Stimulated activated naive CD4-positive, alpha-beta T cell treated with Interleukin-2 at 50 U/mL for 16 hours (primary cell): ENCODE measurements at places on chromosomes 3 and 15.

DNA sequence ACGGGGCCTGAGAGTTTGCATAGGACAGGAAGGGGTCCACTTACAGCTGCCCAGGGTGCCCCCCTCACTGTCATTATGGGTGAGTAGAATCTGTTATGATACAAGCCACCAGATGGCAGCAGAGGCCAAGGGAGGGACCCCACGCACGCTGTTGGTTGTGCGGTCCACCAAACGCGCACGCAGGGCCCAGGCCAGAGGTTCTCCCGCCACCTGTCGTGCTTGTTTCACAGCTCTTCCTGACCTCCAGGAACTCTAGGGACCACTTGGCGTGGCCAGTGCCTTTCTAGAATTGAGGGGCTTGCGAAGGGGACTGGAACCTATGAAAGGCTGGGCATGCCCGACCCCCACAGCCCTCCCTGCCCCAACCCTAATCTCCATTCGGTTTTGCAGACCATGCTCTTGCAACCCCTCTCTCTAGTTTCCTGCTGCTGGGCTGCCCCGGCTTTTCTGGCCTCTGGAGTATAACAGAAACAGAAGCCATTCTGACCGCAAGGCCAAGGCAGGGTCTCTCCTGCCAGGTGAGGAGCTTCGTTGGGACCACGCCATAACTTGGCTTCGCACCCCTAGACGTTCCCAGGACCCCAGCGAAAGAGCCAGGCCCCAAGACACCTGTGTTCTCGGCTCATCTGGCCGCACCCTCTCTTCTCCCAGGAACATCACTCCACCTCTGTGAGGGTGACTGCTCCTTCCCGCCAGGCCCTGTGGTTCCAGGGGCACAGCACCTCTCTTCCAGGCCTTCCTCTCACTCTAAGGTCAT lies 46.0 kb downstream of the ALDH1L1 start:
- DNase-seq, result peak; percentile 1

GRCh38 chr3:156599089-156599874 lies 44.4 kb upstream of the SSR3 start:
- DNase-seq, result no peak

DNA sequence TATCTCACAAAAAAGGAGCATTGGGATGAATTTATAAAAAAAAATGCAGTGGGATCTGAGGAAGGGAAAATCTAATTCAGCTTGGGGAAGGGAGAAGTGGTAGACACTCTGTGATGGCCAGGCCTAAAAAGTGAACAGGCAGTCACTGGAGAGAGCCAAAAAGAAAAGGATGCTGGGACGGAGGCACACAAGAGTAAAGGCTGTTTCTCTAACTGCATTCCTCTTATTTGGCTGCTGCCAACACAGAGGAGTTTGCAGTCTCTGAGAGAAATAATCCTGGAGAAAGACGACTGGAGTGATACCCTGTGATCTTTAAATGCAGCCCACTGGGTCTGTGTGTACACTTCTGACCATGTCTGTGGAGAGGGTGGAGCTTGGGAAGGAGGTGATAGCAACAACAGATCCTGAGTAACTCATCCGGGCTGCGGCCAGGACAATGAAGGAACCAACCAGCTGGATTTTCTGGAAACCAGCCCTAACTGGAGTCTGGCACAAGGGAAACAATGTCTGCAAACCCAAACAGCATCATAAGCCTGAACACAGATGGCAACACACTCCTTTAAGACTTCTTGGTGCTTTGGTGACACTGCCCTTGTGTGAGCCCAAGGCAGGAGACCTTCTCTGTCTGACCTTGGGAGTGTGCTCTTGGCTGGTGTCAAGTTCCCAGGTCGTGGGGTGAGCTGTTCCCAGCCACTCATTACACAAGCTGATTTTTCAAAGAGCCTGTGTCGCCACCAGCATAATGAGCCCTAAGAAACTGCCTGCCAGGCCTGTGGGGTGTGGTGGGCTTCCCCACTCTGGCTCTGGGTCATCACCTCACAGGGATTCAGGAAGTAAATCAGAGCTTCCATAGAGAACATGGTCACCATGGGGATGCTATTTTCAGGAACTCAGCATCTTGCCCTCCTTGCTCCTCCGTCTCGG lies 8.0 kb downstream of the FYCO1 start:
- DNase-seq, result no peak

- DNase-seq, result no peak
These were observed 22.2 kb downstream of the CFAP20DC start for GRCh38 chr3:59027607-59028006.
